ENCODE measurements at places on chromosomes 5 and 9. TPM values are rescaled to one million over a fixed set of nuclear protein-coding genes. Genes with fewer than 3 reads are reported as not detected.
A peak's percentile ranks its signal among the peaks of the same experiment; 100 is the strongest.

DNA sequence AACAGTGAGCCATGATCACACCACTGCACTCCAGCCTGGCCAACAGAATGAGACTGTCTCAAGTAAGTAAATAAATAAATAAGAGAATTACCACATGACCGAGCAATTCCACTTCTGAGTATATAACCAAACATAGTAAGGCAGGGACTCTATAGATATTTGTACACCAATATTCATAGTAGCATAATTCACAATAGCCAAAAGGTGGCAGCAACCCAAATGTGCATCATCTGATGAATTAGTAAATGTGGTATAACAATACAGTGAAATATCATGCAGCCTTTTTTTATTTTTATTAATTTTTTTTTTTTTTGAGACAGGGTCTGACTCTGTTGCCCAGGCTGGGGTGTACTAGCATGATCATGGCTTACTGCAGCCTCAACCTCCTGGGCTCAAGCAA lies 33.1 kb downstream of the ALDH7A1 start:
- no peak for DNase-seq

- DNase-seq, result no peak
Observed at GRCh38 chr5:2985718-2986117, 234.2 kb upstream of the IRX2 start.

GRCh38 chr5:92372766-92373165 lies 989.6 kb upstream of the ARRDC3 start:
- no peak for DNase-seq

The FSTL4 gene
- 3.6 TPM for total RNA-seq

The MAST4 gene
- 2.3 TPM for total RNA-seq

The LCN6 gene
- not detected for total RNA-seq

DNA sequence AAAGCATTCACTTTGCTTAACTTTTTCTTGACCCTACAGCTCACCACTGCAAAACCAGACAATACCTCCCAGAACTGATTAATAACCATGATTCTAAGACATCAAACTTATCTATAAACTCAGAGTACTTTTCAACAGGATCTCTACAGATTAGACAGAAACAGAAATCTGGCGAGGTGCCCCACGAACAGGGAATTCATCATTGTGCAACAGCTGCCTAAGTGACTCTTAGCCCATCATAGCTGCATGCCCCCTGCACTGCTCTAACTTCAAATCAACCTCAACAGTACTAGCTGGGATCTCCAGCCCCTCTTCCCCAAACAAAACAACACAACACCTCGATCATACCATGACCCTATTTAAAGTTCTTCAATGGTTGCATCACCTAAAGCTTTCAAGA lies 16.1 kb upstream of the COL23A1 start:
- DNase-seq, result no peak

DNA sequence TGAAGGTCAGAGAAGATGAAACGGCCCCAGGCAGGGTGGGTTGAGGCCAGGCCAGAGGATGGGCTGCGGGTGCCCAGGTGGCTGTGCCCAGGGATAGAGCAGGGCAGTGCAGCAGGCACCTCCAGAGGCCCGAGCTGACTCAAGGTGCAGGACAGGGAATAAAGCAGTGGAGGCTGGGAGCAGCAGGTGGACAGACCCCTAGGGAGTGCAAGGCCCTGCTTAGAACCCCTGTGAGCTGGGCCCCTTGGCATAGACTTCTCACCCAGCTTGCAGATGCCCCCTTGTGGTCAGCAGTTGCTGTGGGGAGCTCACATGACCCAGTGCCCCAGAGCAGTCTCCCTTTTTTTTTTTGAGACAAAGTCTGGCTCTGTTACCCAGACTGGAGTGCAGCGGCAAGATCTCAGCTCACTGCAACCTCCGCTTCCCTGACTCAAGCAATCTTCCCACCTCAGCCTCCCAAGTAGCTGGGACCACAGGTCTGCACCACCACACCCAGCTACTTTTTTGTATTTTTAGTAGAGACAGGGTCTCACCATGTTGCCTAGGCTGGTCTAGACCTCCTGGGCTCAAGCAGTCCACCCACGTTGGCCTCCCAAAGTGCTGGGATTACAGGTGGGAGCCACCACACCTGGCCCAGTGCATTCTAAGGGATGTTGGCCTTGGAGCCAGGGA lies 118.8 kb downstream of the WNK2 start:
- peak; percentile 19 for DNase-seq

The DNAH5 gene
- total RNA-seq, result 0.63 TPM

The C5orf52 gene
- not detected for total RNA-seq

DNA sequence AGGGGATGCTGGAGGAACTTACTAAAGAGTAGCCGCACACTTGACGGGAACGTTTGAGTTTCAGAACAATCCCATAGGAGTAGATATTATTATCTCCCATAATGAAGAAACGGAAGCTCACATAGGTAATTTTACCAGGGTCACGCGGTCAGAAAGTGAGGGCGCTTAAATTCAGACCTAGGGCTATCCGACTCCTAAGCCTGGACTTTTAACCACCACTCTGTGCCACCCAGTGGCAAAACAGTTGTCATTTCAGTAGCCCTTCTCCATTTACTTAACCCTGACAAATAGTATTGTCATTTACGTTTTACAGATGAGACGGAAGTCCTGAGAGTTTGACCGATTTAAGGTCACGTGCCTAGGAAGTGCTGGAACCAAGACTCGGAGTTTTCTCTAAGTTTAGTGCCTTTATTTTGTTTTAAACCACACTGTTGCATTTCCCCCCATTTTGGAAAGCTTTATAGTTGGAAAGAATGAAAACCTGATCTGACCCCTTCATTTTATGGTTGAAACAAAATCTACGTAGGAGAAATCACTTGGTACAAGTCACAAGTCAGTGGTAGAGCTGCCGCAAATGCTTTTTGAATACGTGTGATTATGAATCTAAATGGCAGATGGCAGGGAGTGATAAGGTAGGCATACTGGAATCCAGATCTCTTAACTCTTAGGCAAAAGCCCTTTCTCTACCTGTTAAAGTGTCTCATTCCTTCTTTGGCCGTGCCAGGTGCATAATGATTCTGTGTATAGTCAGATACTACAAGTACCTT lies 650 bp downstream of the MRRF start:
- DNase-seq, result no peak

- DNase-seq, result no peak
Observed at GRCh38 chr9:89635816-89636215, 31.0 kb downstream of the GADD45G start.

DNA sequence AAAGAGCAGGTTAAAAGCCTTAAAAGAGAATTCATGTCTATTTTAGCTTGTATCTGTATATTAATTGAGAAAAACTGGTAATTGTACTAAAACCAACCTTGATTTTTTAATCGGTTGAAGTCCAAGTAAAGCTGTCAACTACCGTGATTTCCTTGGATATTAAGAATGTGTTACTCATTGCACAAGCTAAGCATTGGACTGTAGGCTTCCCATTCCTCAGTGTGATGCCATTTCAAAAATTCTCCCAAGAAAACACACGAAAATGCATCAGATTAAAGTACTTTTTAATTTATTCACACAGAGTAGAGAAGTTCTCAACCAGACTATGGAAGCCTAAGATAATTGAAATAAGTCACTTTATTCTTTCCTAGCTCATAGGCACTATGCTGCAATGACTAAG lies 761.4 kb upstream of the TYRP1 start:
- no peak for DNase-seq

GRCh38 chr5:98787131-98787719 lies 13.8 kb downstream of the RGMB start:
- no peak for DNase-seq

The CDHR2 gene
- not detected for total RNA-seq

The CAMLG gene
- total RNA-seq, result 34.2 TPM

DNA sequence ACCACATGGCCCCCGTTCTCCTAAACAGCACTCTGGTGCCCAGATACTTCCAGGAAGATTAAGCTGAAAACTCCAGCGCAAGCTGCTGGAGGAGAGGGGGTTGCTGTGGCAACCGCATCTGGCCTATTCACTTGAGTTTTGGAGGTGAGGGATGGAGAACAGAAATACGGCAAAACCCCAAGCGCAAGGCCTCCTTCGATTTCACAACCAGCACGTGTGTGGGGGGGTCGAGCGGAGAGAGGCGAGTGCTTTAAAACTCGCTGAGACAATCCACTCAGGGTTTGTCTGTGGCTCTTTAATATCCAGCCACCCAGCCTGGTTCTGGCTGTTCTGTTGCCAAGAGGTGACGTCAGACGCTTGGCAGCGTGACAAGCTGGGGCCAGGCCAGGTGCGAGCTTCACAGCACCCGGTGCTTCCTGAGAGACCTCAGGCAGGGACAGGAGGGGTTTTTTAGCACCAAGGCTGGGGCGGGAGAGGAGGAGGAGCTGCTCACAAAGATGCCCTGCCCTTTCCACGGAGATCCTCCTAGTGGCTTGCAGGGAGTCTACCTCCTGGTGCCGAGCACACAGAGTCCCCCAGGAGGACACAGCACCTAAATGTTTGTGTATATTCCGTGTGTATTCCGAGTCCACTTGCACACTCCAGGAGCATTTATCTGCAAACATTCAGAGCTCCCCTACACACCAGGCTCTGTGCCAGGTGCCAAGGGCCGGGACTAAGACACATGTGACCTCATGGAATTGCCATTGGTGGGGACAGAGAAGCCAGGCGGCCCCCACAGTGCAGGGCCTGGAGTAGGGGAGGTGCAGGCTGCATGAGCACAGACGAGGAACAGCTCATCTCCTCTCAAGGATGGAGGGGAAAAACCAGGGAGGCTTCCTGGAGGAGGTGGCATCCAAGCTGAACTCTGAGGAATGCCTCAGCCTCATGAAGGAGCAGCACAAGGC lies 194.6 kb downstream of the OLFM1 start:
- no peak for DNase-seq

GRCh38 chr5:173531863-173532262 lies 84.6 kb downstream of the BOD1 start:
- no peak for DNase-seq

DNA sequence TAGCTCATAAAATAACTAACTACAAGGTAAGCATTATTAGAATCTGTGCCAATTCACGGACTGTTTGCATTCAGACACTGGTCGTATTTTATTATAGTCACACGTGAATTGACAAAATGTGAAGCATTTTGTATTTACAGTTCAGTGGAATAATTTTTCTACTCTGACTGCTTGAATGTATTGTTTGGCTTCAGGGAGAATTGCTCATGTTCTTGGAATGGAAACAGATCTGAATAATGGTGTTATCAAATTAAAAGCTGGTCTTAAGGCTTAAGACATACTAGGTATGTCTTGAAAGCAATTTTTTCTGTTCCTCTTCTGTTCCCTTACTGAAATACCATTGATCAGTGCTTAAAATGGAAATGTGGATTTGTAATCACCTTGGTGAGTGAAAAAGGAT lies 543.7 kb upstream of the TLE4 start:
- DNase-seq, result no peak

The FASTKD3 gene
- total RNA-seq, result 7.3 TPM

The GLDC gene
- total RNA-seq, result not detected

GRCh38 chr9:116094846-116095245 lies 58.7 kb upstream of the PAPPA start:
- DNase-seq, result no peak

The MAMDC2 gene
- total RNA-seq, result not detected

The NEUROG1 gene
- not detected for total RNA-seq

The SPINK6 gene
- total RNA-seq, result not detected

- DNase-seq, result no peak
Observed at GRCh38 chr5:71982717-71983395, 124.4 kb upstream of the MAP1B start.

Data from SJSA1 (cell line).